Activated CD8-positive, alpha-beta memory T cell treated with anti-CD3 and anti-CD28 coated beads for 1 hour (primary cell): ENCODE measurements at places on chromosomes 2 and 18.

DNA sequence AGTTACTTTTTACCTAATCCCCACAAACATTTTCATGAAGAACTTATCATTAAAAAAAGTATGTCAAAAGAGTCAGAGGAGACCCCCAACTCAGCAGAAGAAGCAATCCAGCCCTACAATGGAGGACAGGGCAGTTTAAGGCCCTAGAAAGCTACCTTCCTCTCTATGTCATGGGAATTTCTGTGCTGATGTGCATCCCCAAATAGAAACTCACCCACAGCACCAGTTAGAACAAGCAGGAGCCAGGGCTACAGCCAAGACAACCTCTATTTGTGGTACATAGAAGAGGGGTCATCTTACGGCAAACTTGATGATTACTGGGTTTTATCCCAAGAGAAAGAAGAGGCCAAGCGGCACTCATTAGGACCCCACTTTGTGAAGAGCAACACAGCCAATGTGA, 160.9 kb upstream of the CCDC150 start:
- no peak for DNase-seq

GRCh38 chr2:60366135-60366712, 187.2 kb downstream of the BCL11A start:
- no peak for DNase-seq

DNA sequence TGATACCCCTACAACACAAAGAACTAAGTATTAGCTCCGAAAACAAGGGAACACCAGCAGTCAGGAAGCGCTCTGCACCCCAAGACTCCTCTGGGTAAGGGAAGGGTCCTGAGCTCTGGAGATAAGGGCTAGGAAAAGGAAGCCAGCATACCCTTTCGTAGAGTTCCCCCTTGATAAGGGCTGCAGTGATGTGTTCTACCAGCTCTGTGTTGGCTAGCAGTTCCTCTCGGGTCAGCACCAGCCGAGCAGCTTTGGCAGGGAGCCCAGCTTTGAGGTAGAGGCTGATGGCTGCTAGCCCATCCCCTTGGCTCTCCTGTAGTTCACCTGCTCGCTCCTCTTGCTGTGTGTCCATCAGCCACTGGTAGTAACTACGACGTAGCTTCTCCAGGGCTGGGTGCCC, 18.9 kb downstream of the KRTCAP3 start:
- DNase-seq, result no peak

- DNase-seq, result no peak
These were observed 56.7 kb downstream of the LBH start for GRCh38 chr2:30287857-30288513.
